T-helper 2 cell treated with Interferon-gamma antibody and Interleukin-4, amounts not matched to agents 5 μg/mL and 100 μg/mL, for 36 hours (primary cell): ENCODE measurements at places on chromosomes 3 and 15.

GRCh38 chr3:179113903-179114302, 34.3 kb upstream of the PIK3CA start:
- H3K27ac ChIP-seq = no peak overlapping the region
- H3K4me3 ChIP-seq = no peak overlapping the region
- no peak for DNase-seq
- H3K36me3 ChIP-seq = no peaks in the 10 kb centered on the region

DNA sequence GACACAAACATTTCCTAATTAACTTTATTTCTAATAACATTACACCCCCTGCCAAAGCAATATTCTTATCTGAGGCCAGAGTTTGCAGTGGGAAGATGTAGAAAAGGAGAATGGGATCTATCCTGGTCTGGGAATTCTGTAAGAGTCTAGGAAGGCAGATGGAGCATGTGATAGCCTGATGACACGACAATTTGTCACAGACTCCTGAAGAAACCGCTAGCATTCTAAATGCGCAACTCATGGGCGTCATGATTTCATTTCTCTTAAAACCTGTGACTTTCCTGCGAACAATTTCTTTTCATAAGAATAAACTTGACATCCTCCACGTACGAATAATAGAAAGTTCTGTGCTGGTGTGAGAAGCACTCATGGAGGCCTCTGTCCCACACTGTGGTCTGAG, 72.9 kb upstream of the ATP10A start:
- H3K36me3 ChIP-seq = no peaks in the 10 kb centered on the region
- no peak for DNase-seq
- no peak overlapping the region for H3K27ac ChIP-seq
- H3K27me3 ChIP-seq = no peaks in the 10 kb centered on the region

GRCh38 chr15:67879440-67880129, 39.7 kb upstream of the RNU6-1 start:
- no peak overlapping the region for H3K4me3 ChIP-seq
- no peak overlapping the region for H3K27ac ChIP-seq
- no peak for DNase-seq
- no peaks in the 10 kb centered on the region for H3K36me3 ChIP-seq
- H3K27me3 ChIP-seq = peaks cover 18% of the 10 kb centered on the region

DNA sequence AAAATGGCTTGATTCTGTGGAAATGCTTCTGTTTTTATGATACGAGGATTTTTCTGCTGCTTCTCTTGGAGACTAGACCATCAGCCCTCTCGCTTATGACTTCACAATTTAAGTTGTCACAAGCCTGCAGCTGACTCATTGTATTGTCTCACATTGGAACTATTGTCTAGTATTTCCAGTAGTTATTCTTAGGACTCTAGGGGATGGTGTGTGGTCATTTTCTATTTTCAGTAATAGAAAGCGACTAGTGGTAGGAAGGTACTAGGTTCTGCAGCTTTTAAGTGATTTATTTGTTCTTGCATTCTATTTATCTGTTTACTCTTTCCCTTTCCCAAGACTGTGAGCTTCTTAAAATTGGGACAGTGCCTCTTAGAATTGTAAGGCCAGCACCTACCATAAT, 66.3 kb upstream of the CRTC3 start:
- no peaks in the 10 kb centered on the region for H3K27me3 ChIP-seq
- no peak overlapping the region for H3K4me3 ChIP-seq
- H3K4me1 ChIP-seq = peaks cover 16% of the 10 kb centered on the region
- no peak for DNase-seq

GRCh38 chr3:195692781-195693427, 27.9 kb upstream of the MUC20 start:
- peaks cover 55% of the 10 kb centered on the region for H3K36me3 ChIP-seq
- no peak overlapping the region for H3K4me3 ChIP-seq
- no peak for DNase-seq
